ENCODE measurements at places on chromosomes 12 and 14. TPM values are rescaled to one million over a fixed set of nuclear protein-coding genes. Genes with fewer than 3 reads are reported as not detected.

UNC119B gene
- polyA plus RNA-seq, result 19.3 TPM

BBS10 gene
- 3.5 TPM for polyA plus RNA-seq

PLEKHD1 gene
- 0.06 TPM for polyA plus RNA-seq

INSM2 gene
- not detected for polyA plus RNA-seq

SERPINA12 gene
- polyA plus RNA-seq, result not detected

DCN gene
- 380 TPM for polyA plus RNA-seq

DNAI7 gene
- 0.13 TPM for polyA plus RNA-seq

FIGNL2 gene
- polyA plus RNA-seq, result 0.36 TPM

ASCL1 gene
- 0.60 TPM for polyA plus RNA-seq

AHNAK2 gene
- 2.4 TPM for polyA plus RNA-seq

DTX1 gene
- 15.8 TPM for polyA plus RNA-seq

NPC2 gene
- 176 TPM for polyA plus RNA-seq

CLEC2A gene
- polyA plus RNA-seq, result not detected

UTP20 gene
- 0.92 TPM for polyA plus RNA-seq

GLIPR1L1 gene
- polyA plus RNA-seq, result not detected

SPTSSA gene
- 79.3 TPM for polyA plus RNA-seq
